Stomach (tissue), 19 donors: ENCODE measurements at places on chromosomes 12 and 14. TPM values are rescaled to one million over a fixed set of nuclear protein-coding genes. Genes with fewer than 3 reads are reported as not detected.
A peak's percentile ranks its signal among the peaks of the same experiment; 100 is the strongest.

DNA sequence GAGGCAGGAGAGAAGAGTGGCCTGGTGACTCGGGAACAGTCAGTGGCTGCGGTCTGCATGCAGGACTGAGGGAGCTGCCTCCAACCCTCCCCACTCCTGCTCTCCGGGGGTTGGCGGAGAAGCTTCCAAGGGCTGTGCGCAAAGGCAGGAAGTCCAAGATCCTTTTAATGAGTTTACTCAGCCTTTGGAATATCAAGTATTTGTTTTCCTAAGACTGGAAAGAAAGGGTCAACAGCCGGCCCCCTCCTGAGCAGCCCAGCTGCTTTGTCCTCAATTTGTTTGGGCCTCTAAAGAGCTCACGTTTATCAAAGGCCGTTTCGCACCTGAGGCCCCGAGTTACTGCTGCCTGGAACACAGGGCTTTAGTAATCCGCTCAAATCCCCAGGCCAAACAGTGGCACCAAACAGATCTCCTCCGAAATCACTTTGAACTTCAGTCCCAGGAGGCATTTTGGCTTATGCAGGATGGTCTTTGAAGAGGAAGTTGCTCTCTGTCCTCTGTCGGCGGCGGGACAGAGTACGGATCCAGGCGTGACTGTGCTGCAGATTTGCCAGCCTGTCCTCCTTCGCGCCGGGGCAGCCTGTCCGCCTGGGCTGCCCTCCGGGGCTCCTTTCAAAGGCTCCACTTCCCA, 117.2 kb upstream of the FZD10 start:
- no peaks in the 10 kb centered on the region for H3K36me3 ChIP-seq
- no peak for DNase-seq
- H3K27me3 ChIP-seq = peaks cover 30% of the 10 kb centered on the region
- H3K4me3 ChIP-seq = no peak overlapping the region
- H3K27ac ChIP-seq = no peak overlapping the region

DNA sequence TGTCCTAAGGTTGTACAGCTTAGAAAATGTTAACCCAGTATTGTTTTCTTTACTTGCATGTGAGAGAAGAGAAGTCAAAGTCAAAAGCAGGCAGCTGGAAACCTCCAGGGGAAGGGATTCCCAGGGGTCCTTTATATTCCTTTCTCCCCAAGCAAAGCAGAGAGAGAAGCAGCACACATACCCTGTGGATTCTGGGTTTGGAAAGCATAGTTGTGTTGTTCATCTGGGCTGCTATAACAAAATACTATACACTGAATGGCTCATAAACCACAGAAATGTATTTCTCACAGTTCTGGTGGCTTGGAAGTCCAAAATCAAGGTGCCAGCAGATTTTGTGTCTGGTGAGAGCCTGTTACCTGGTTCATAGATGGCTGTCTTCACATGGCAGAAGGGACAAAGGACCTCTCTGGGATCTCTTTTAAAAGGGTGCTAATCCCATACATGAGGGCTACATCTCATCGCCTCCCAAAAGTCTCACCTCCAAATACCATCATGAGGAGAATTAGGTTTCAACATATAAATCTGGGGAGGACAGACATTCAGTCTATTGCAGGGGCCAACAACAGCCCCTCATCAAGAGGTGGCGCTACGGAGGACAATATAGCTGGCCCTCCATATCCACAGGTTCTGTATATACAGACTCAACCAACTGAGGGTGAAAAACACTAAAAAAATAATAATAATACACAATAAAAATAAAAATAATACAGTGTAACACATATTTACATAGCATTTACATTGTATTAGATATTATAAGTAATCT, 19.3 kb upstream of the PCNX1 start:
- H3K27me3 ChIP-seq = no peaks in the 10 kb centered on the region
- H3K4me1 ChIP-seq = peaks cover 17% of the 10 kb centered on the region
- H3K27ac ChIP-seq = peak overlapping the region; percentile 61

DNA sequence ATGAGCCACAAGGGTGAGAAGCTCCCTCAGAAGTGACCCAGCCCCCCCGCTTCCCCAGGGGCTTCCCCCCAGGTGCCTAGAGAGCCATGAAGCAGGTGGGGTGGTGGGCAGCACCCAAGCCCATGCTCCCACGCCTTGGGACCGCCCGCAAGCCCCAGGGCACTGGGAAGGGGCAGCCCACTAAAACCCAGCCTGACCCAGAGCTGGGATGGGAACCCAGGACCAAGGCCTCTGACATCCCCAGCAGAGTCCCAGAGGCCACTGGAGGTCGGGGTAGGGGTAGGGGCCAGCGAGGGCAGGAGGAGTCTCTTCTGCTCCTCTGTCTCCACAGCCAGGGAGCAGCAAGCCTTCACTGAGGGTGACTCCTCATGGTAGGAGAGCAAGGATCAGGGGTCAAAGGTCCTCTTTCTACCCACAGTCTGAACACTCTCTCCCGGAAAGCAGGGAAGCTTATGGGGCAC, 86.5 kb upstream of the ZFP36L1 start:
- peaks cover 100% of the 10 kb centered on the region for H3K36me3 ChIP-seq
- no peaks in the 10 kb centered on the region for H3K27me3 ChIP-seq
- DNase-seq = no peak

DNA sequence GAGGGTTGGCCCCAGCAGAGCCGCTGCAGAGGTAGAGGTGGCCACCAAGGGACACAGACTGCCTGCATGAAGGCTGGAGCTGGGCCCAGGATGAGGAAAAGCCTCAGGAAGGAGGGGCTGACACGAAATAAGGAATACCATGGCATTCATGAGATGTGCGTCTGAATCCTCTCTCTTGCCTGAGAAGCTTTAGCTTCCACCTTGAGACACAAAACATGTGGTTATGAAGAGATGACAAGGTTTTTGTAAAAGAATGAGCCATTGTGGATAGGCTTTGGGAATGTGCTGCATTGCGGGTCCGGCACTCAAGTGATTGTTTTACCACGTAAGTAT, 82.7 kb downstream of the DAD1 start:
- H3K4me1 ChIP-seq = no peaks in the 10 kb centered on the region
- no peak overlapping the region for H3K4me3 ChIP-seq
- no peaks in the 10 kb centered on the region for H3K27me3 ChIP-seq

DNA sequence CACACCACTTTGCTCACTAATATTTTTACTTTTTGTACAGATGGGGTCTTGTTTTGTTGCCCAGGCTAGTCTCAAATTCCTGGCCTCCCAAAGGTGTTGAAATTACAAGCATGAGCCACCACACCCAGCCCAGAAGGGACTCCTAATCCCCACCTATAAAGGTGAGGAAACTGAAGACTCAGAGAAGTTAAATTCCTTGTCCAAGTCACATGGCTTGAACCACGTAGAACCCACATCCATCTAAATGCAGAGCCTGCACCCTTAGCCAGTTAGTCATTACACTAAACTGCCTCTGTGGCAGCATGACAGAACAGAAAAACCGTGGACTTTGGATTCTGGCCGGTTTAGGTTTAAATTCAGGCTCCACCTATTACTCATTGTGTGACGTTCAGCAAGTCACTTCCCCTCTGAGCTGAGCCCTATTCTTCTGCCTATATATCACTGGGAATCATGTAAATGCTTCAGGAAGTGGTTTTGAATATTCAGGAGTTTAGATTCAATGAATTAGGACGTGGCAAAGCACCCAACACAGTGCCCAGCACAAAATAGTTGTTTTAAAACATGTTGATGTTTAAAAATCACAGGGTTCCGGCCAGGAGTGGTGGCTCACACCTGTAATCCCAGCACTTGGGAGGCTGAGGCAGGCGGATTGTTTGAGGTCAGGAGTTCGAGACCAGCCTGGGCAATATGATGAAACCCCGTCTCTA, 3.0 kb upstream of the CORO1C start:
- H3K4me1 ChIP-seq = peaks cover 22% of the 10 kb centered on the region
- H3K27ac ChIP-seq = peak overlapping the region; percentile 95
- no peak overlapping the region for H3K4me3 ChIP-seq
- DNase-seq = peak; percentile 93
- H3K27me3 ChIP-seq = no peaks in the 10 kb centered on the region

- H3K27ac ChIP-seq = no peak overlapping the region
- no peak overlapping the region for H3K4me3 ChIP-seq
- peak; percentile 16 for DNase-seq
- no peaks in the 10 kb centered on the region for H3K4me1 ChIP-seq
Observed at GRCh38 chr12:91630083-91630482, 447.5 kb upstream of the DCN start.

DNA sequence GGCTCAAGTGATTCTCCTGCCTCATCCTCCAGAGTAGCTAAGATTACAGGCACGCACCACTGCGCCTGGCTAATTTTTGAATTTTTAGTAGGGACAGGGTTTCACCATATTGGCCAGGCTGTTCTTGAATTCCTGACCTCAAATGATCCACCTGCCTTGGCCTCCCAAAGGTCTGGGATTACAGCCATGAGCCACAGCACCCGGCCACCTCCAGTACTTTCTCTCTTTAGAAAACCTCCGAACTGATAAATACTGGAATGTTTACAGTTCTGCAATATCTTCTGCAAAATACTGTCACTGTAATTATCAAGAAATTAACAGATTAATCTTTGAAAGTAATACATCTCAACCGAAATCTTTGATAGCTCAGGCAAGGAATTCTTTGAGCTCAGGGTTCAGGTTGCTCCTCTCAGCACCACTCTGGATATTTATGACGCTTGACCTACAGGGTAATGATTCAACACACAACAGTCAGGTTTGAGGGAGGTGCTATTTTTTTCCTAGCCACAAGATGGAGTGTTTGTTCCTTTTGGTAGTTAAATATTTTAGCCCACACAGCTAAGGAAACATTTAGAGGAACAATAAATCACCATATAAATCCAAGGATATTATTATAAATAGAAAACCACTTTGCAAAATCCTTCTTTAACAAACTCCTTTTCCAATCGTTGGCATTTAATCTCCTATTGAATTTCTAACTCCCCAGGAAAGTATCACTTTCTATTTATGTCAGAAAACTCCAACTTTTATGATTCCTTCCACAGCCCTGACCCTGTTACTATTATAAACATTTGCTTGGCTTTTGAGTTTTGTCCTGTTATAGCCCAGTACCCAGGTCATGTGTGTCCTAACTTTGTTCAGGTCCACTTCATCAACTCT, 48.6 kb upstream of the GTF2A1 start:
- H3K36me3 ChIP-seq = no peaks in the 10 kb centered on the region
- no peaks in the 10 kb centered on the region for H3K27me3 ChIP-seq
- no peaks in the 10 kb centered on the region for H3K4me1 ChIP-seq
- H3K4me3 ChIP-seq = no peak overlapping the region
- peak; percentile 87 for DNase-seq
- H3K27ac ChIP-seq = no peak overlapping the region

GRCh38 chr12:21026302-21026701, 104.7 kb upstream of the SLCO1B1 start:
- no peaks in the 10 kb centered on the region for H3K4me1 ChIP-seq
- no peak for DNase-seq
- H3K4me3 ChIP-seq = no peak overlapping the region
- H3K27me3 ChIP-seq = no peaks in the 10 kb centered on the region

GRCh38 chr14:32109676-32110547, 32.8 kb downstream of the ARHGAP5 start:
- no peaks in the 10 kb centered on the region for H3K36me3 ChIP-seq
- no peaks in the 10 kb centered on the region for H3K27me3 ChIP-seq
- no peak overlapping the region for H3K4me3 ChIP-seq
- H3K27ac ChIP-seq = no peak overlapping the region
- no peak for DNase-seq

- H3K27me3 ChIP-seq = no peaks in the 10 kb centered on the region
- no peak overlapping the region for H3K4me3 ChIP-seq
- H3K27ac ChIP-seq = no peak overlapping the region
- no peak for DNase-seq
Observed at GRCh38 chr14:98006008-98006407, 1208.8 kb downstream of the VRK1 start.

CFAP251 gene
- total RNA-seq = 1.2 TPM

RAD9B gene
- not detected for total RNA-seq

HOXC12 gene
- total RNA-seq = not detected

ACTN1 gene
- 504 TPM for total RNA-seq

CLEC4E gene
- 1.2 TPM for total RNA-seq
